ENCODE measurements at places on chromosomes 12 and 14.
A peak's percentile ranks its signal among the peaks of the same experiment; 100 is the strongest.

GRCh38 chr12:124224535-124225110, 70.3 kb upstream of the RFLNA start:
- DNase-seq = no peak

GRCh38 chr14:101064121-101064661, 160.7 kb upstream of the RTL1 start:
- DNase-seq = no peak

DNA sequence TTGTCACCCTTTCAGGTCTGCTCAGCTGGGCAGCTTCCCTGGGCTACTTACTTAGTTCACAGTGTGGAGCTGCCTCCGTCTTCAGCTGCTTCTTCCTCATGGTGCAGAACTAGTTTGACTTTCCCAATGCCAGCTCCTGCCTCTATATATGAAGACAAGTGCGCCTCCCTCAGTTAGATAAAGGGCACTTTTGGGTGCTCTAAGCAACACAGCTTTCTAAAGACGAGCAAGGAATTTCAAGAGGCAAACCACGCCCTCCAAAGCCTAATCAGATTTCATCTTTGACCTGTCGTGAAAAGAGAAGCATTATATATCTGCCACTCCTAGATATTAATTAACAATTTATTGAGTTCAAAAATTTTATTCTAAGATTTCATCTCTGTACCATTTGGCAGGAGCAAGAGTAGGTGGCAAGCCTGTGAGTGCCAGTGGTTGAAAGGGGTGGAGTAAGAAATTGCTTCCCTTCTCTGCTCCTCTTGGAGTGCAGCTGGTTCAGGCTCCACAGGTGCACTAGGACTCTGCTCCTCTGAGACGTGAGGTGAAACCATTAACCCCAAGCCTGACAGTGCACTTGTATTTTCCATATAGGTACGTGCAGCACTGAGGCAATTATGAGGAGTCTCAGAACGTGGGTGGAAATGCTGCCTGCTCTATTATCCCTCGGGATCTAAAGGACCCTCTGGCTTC, 2.1 kb upstream of the SLC11A2 start:
- DNase-seq = no peak

DNA sequence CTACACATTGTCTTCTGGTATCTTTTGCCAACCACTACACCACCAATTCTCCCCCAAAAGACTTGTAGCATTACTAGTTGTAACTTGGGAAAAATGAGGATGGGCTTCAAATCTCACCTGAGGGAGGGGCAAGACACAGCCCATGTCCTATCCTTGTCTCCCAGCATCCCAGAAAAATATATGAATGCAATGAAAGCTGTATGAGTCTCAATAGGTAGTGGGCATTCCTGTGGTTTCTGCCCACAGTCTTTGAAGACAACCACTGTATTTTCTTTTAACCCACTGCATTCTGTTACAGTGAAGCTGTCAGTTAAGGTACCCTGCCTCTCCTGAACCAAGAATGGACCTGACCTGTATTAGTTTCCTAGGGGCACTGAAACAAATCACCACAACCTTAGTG, 336.2 kb upstream of the TMPO start:
- no peak for DNase-seq

DNA sequence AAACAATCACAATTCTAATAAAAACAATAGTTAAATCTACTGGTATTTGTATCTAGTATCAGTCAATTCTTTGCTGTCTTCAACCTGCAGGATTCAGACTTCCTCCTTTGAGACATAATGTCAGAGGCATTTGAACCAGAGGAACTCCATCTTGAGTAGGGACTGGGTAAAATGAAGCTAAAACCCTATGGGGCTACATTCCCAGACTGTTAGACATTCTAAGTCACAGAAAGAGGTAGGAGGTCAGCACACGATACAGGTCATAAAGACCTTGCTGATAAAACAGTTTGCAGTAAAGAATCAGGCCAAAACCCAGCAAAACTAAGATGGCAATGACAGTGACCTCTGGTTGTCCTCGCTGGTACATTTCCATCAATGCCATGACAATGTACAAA, 48.2 kb upstream of the MAP3K9 start:
- no peak for DNase-seq

DNA sequence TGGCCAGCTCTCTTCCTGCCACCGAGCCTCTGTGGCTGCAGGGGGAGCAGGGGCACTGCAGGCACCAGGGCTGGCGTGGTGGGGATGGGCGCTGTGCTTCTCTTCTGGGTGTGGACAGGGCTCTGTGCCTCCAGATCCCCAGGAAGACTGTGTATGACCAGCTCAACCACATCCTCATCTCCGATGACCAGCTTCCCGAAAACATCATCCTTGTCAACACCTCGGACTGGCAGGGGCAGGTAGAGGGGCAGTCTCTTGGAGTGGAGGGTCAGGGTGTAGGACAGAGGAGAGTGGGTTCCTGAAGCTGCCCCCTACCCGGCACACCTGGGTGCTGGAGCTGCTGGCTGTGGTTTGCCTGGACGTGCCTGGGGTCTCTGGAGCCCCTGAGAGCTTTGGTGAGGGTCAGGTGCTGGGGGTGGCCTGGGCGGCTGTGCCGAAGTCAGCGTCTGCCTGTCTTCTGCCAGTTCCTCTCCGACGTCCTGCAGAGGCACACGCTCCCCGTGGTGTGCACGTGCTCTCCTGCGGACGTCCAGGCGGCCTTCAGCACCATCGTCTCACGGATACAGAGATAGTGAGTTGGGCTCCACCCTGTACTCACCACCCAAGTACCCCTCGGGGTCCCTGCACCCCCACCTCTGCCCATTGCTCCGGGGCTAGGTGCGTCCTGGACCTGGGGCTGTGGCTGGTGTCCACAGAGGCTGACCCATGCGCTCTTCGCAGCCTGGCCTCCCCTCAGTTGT, 15.8 kb upstream of the TEX22 start:
- no peak for DNase-seq

DNA sequence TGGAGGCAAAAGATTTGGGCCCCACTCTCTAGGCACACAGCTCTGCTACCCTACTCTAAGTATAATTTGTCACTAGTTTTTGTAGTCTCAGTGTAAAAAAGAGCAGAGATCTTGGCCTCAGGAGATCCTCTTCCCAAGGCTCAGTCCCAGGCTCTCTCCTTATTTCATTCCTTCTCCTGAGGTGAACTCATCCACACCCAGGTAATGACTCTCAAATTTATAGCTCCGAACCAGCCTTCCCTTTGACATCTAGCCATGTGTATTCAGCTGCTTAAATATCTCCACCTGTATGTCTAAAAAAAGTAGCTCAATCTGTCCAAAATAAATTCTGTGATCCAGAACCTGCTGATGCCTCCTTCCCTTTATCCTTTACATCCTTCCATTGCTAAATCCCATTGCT, 173.5 kb upstream of the HIF1A start:
- DNase-seq = no peak

- DNase-seq = no peak
These were observed 54.2 kb downstream of the SPTB start for GRCh38 chr14:64825509-64825908.

GRCh38 chr12:46153268-46153872, 115.5 kb downstream of the SLC38A1 start:
- DNase-seq = no peak

- DNase-seq = peak; percentile 35
These were observed 2.5 kb upstream of the CCND2 start for GRCh38 chr12:4270831-4271716.

DNA sequence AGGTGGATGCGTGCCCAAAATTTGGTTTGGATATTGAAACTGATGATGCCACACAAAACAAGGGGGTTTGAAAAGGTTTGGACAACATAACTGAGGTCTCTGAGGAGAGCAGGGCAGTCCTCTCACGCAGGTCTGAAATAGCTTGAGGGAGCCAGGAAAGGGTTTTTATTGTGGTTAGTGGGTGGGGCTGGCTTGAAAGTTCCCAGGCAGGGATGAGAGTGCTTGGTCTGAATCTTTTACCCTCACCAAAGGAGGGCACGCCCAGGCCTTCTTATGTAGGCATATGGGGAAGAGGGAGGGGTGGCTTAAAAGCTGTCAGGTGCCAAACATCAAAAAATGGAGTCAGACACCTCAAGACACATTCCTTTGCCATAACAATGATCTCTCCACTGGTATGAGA, 493.1 kb upstream of the CCDC196 start:
- no peak for DNase-seq

DNA sequence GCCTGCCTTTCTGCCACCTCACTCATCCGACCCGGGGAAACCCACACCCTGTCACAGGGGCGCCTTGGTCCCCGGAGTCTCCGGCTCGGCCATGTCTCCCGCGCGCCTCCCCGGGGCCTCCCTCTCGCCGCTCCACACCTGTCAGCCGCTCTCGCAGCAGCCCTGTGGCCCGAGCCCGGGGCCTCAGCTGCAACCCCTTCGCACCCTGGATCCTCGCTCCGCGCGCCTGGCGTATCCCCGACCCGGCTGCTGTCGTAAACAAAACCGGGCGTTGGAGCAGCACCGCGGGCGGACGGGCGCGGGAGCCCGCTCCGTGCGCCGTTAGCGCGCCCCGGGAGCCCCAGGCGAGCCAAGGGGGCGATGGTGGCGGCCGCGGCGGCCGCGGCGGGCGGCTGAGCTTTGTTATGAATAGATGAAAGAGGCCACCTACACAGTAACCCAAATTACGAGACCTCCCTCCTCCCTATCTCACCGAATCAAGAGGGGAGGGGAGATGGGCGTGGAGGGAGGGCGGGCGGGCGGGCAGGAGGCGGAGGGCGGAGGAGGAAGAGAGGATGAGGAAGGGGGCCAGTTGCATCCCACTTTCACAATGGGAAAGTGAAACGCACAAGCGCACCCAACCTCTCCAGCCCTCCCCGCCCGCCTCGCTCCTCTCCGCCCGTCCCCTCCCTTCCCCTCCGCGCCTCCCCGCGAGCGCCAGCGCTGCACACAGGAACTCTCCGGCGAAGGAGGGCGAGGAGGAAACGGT, at the start of gene PLXNC1:
Gene PLXNC1 (plus strand): TSS at position 587 of the 748 bp plus-strand sequence. CDS start 395 bp downstream, outside the sequence.
- DNase-seq = peak; percentile 67

DNA sequence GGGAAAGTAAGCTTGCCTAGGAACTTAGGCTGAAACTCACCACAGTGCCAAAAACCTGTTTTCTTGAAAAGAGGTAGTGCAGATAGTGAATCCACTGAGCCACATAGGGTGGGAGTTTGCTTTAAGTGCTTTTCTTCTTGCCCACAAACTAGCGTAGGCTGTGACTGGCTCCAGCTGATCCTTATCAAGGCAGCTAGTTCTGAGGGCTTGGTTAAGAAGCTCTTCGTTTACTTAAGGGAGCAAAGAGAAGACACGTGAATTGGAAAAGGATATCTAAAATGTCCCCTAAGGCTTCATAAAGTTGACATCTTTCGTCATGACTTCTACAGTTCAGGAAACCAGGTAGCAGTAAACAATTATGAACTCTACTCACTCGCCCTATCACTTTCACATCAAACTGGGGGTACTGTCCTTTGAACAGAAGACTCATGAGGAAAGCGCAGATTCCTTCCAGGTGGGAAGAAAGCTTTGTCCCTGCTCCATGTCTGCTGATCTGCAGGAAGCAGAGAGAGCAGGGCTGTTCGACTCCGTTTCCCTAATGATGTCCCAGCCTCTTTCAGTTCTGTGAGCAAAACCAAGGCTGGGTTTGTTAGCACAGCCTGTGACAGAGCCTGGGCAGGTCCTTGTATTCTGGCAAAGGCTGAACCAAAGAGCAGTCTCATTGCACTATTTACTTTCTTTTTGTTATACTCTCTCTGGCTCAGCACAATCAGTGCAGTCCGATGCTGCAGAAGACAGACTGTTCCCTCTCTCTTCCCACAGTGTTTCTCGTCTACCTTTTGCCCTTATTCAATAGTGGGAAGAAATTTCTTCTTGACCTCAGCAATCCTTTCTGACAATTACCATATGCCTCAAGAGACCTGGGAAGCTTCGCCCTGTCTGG, 93.5 kb upstream of the ETV6 start:
- no peak for DNase-seq

GRCh38 chr12:56129206-56129941, 1.3 kb downstream of the ESYT1 start:
- DNase-seq = peak; percentile 44

- no peak for DNase-seq
These were observed 16.2 kb upstream of the CORO1C start for GRCh38 chr12:108747563-108747962.

DNA sequence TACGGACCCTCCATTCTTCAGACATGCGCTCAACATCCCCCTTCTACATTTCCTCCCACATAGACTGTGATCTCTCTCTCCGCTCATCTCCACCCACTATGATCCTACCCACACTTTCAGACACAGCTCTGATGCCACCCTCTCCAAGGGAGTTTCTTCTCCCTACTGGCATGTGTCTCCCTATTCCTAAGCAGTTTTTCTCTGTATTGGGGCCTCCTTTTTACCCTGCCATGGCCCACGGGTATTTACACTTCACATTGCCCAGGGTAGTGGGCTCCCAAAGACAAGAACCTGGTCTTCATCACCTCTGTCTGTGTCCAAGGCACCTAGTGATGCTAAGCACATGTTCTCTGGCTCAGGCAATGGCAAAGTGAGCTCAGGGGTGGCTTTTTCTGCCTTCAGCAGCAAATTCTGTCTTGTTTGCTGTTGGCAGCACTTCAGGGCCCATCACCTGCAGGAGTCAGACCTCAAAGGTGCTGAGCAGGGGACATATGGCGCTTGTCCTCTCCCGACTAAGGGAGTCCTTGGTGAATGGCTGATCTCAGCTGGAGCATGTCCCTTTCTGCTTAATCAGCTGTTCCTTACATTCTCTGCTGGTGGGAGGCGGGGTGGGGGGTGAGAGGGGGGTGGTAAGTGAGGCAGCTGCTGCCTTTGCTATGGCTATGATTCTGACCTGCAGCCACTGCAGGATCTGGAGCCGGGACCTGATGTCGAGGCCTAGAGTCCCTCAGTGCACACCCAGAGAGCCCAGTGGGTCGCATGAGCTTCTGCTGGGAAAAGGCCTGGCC, 256.8 kb downstream of the PCNX1 start:
- DNase-seq = no peak

Data from stimulated activated CD4-positive, alpha-beta T cell treated with anti-CD3 and anti-CD28 coated beads, TNF-alpha, amount 100 ng/mL, for 24 hours (primary cell).